ENCODE measurements at places on chromosomes 11 and 22.

- H3K27ac ChIP-seq = no peak overlapping the region
- H3K36me3 ChIP-seq = no peaks in the 10 kb centered on the region
- H3K4me1 ChIP-seq = no peaks in the 10 kb centered on the region
- no peak overlapping the region for H3K4me3 ChIP-seq
- DNase-seq = no peak
These were observed 549.4 kb upstream of the API5 start for GRCh38 chr11:42762348-42762747.

- H3K4me1 ChIP-seq = peaks cover 22% of the 10 kb centered on the region
- no peaks in the 10 kb centered on the region for H3K27me3 ChIP-seq
- no peak overlapping the region for H3K4me3 ChIP-seq
These were observed 64.0 kb downstream of the SCN3B start for GRCh38 chr11:123590296-123590912.

GRCh38 chr11:13238879-13239514 lies 38.6 kb upstream of the BMAL1 start:
- no peaks in the 10 kb centered on the region for H3K27me3 ChIP-seq
- H3K4me3 ChIP-seq = no peak overlapping the region
- no peaks in the 10 kb centered on the region for H3K4me1 ChIP-seq

- no peaks in the 10 kb centered on the region for H3K27me3 ChIP-seq
- no peak overlapping the region for H3K4me3 ChIP-seq
- DNase-seq = no peak
- no peaks in the 10 kb centered on the region for H3K36me3 ChIP-seq
These were observed 82.6 kb downstream of the TEAD1 start for GRCh38 chr11:12756867-12757266.

GRCh38 chr11:13876423-13876822 lies 86.1 kb upstream of the SPON1 start:
- H3K4me3 ChIP-seq = no peak overlapping the region
- H3K4me1 ChIP-seq = no peaks in the 10 kb centered on the region
- no peak for DNase-seq
- no peak overlapping the region for H3K27ac ChIP-seq
- H3K36me3 ChIP-seq = no peaks in the 10 kb centered on the region
- H3K27me3 ChIP-seq = no peaks in the 10 kb centered on the region

- H3K36me3 ChIP-seq = peaks cover under 1% of the 10 kb centered on the region
- peaks cover 7% of the 10 kb centered on the region for H3K4me1 ChIP-seq
- H3K27me3 ChIP-seq = peaks cover 29% of the 10 kb centered on the region
- no peak overlapping the region for H3K27ac ChIP-seq
- peak; percentile 73 for DNase-seq
These were observed 9.1 kb downstream of the NDUFV1 start for GRCh38 chr11:67615728-67616430.

- DNase-seq = no peak
- no peak overlapping the region for H3K27ac ChIP-seq
- H3K27me3 ChIP-seq = peaks cover 7% of the 10 kb centered on the region
- no peaks in the 10 kb centered on the region for H3K36me3 ChIP-seq
These were observed 63.3 kb downstream of the SYN3 start for GRCh38 chr22:32994898-32995297.

- peak overlapping the region; percentile 83 for H3K27ac ChIP-seq
- peaks cover 12% of the 10 kb centered on the region for H3K4me1 ChIP-seq
- H3K36me3 ChIP-seq = peaks cover 6% of the 10 kb centered on the region
- DNase-seq = peak; percentile 72
- peak overlapping the region; percentile 98 for H3K4me3 ChIP-seq
These were observed 751 bp downstream of the ARFGAP3 start for GRCh38 chr22:42856179-42856864.

DNA sequence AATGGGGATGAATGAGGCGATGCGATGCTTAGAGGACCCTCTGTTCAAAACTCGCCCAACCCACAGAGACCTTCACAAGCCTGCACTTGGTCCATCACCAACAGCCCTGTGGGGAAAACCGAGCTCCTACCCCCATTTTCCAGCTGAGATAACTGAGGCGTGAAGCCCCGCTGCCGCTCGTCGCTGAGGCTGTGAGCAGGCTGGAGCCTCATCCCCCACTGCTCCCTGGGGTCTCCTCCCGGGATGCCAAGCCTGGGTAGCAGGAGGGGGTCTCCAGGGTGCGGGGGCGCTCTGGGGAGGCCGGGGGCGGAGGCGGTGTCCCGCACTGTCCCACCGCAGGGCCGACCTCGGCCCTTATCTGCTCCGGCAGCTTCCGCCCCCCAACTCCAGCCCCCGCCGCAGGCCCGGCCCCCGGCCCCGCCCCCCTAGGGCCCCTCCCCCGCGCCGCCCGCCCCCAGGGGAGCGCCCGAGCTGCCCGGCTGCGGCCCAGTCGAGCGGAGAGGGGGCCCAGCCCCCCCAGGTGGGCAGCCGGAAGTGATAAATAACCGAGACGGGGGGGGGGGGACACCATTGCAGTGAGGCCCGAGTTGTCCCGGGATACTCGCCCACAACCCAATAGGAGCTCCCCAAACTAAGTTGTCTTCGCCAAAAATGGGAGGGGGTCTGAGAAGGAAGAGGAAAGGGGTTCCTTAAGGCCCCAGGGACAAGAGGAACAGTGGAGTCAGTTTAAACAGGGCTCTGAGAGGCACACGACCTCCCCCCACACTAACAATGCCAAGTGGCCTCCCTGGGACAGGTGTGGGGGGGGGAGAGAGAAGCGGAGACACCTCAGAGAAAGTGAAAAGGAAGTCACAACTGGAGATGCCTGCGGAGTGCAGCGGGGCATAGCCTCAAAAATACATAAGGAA lies 8.3 kb upstream of the SLC39A13 start:
- H3K4me1 ChIP-seq = peaks cover 12% of the 10 kb centered on the region
- H3K4me3 ChIP-seq = peak overlapping the region; percentile 68
- no peak overlapping the region for H3K27ac ChIP-seq

- H3K4me3 ChIP-seq = no peak overlapping the region
- no peak overlapping the region for H3K27ac ChIP-seq
- H3K4me1 ChIP-seq = no peaks in the 10 kb centered on the region
- no peaks in the 10 kb centered on the region for H3K36me3 ChIP-seq
These were observed 26.7 kb downstream of the AMPD3 start for GRCh38 chr11:10481560-10482349.

- DNase-seq = no peak
- no peak overlapping the region for H3K4me3 ChIP-seq
- peaks cover 12% of the 10 kb centered on the region for H3K4me1 ChIP-seq
- H3K27me3 ChIP-seq = no peaks in the 10 kb centered on the region
These were observed 262.0 kb upstream of the PITPNB start for GRCh38 chr22:28180804-28181731.

DNA sequence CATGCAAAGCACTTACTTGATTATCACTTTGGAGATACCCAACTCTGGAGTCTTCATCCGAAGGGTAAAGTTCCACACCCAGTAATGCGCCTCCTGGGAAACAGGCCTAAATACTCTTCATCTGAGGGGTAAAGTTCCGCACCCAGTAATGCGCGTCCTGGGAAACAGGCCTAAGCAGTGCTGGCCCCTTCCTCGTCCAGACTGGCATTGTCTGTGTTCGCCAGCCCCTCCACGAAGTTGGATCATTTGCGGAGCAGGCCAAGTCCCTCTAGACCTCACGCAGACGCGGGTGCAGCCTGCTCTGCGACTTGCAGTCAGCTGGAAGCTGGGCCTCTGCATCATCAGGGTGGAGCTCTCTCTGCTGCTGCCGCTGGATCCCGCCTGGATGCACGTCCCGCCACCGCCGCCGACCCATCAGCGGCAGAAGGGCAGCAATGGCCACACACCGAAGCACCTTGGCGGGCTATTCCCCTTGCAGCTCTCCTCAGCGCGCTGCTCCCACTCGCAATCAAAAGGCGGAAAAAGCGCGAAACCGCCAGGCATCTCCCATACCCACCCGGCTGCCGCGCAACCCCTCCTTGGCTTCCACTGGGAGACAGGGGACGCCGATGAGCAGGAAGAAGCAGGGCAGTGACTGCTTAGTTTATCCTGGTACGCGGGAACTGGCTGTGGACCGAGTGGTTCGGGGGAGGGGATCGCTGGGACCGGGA lies 34.1 kb upstream of the GLYATL1 start:
- peak overlapping the region; percentile 81 for H3K4me3 ChIP-seq
- peak overlapping the region; percentile 3 for H3K27ac ChIP-seq
- DNase-seq = peak; percentile 82
- H3K4me1 ChIP-seq = peaks cover 5% of the 10 kb centered on the region
- no peaks in the 10 kb centered on the region for H3K36me3 ChIP-seq

- H3K36me3 ChIP-seq = no peaks in the 10 kb centered on the region
- H3K27ac ChIP-seq = no peak overlapping the region
- no peak overlapping the region for H3K4me3 ChIP-seq
- peaks cover 13% of the 10 kb centered on the region for H3K27me3 ChIP-seq
- peaks cover 3% of the 10 kb centered on the region for H3K4me1 ChIP-seq
These were observed 14.2 kb downstream of the STARD10 start for GRCh38 chr11:72779495-72780128.

DNA sequence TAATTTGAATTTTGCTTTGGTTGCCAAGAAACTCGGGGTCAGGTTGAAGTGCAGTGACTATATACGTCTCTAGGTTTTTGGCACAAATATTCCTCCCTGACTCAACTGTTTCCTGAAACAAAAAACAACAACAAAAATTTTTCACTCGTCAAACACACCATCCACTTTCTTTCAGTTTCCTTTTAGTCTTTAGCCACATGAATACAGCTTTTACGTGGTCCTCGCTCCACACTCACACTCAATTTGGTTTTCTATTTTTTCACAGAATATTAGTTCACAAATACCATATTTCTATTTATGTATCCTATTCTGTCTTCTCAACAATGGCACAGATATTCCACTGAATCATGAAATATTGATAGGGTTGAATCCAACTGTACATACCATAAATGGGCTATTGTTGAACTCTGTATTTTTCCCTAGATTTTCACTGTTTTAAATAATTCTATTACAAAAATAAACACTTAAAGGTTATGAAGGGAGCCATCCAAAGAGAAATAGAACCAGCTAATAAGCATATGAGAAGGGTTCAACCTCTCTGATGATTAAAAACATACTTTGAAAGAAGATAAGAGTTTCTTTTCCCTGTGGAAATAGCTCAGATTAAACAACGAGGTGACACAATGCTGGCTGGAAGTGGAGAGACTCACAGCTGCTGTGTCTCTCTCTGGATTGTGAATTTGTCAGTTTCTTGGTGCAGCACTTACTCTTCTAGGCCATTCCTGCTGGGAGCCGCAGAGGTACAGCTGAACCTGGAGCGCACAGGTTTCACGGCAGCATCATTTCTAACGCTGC lies 5.1 kb upstream of the FBLN1 start:
- DNase-seq = peak; percentile 73
- peak overlapping the region; percentile 35 for H3K4me3 ChIP-seq
- H3K27ac ChIP-seq = no peak overlapping the region
- H3K36me3 ChIP-seq = no peaks in the 10 kb centered on the region

DNA sequence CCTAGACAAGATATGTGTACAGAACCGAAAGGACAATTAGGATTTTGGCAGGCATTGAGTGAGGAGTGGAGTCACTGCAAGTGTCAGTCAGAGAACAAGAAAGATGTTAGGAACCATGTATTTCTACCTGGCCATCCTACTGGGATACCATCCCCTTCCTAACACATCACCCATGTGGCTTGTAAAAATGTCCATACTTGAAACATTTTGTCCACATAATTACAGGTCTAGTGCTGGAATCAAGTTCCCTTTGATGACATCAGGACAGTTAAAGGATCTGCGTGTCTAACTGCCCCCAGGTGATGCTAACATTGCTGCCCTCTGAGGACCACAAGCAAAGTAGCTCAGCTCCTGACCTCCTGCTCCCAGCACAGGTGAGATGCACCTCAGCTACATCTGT lies 31.9 kb upstream of the GGTLC2 start:
- H3K27me3 ChIP-seq = peaks cover 5% of the 10 kb centered on the region
- no peak overlapping the region for H3K27ac ChIP-seq
- H3K4me3 ChIP-seq = no peak overlapping the region
- H3K36me3 ChIP-seq = no peaks in the 10 kb centered on the region
- H3K4me1 ChIP-seq = no peaks in the 10 kb centered on the region

DNA sequence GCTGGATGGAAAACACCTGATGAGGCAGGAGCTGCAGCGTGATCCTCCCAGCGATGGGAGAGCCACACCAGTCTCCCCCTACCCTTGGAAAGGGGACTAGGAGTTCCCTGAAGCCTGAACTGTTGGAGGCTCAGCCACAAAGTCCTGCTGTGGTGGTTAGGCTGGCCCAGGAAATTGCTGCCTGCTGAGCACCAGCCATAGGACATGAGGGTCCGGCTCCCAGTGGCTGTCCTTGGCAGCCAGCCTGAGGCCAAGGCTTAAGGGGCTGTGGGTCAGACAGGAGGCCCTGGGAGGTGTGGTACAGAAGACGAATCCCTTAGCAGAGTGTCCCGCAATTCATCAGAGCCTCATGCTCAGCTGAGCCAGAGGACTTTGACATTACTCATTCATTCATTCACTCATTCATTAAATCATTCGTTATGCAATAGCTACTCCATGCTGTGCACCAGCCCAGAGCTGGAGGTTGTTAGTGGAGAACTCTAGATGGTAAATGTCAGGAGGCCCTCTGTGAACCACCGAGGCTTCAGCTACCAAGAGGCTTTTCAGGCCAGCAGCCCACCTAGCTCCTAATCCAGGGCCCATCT lies 14.4 kb upstream of the SEC14L4 start:
- no peak for DNase-seq
- H3K4me1 ChIP-seq = no peaks in the 10 kb centered on the region
- peaks cover 26% of the 10 kb centered on the region for H3K27me3 ChIP-seq

DNA sequence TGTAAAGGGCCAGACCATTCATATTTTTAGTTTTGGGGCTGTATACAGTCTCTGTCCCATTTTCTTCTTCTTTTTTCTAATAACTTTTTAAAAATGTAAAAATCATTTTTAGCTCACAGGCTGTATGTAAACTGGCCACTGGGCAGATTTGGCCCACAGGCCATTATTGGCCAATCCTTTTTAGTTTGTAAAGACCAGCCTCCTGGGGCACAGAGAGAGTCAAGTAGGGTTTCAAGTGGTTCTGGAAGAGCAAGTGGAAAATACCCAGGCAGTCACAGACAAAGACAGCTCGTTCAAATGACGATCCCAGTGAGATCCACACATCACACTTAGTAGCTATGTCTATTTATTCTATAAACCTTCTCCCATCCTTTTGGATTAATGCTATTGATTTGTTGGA lies 150.2 kb upstream of the ARHGAP20 start:
- H3K27me3 ChIP-seq = no peaks in the 10 kb centered on the region
- no peak for DNase-seq
- H3K36me3 ChIP-seq = no peaks in the 10 kb centered on the region

- H3K4me3 ChIP-seq = no peak overlapping the region
- DNase-seq = peak; percentile 48
- peaks cover 16% of the 10 kb centered on the region for H3K27me3 ChIP-seq
- H3K27ac ChIP-seq = no peak overlapping the region
These were observed 72.8 kb downstream of the TP53I11 start for GRCh38 chr11:44877571-44878497.

- H3K27ac ChIP-seq = no peak overlapping the region
- DNase-seq = peak; percentile 32
- H3K4me1 ChIP-seq = no peaks in the 10 kb centered on the region
- no peaks in the 10 kb centered on the region for H3K27me3 ChIP-seq
These were observed 1.9 kb upstream of the BAIAP2L2 start for GRCh38 chr22:38112381-38112780.
